LHCN-M2 (cell line): ENCODE measurements at places on chromosomes 2 and 18. TPM values are rescaled to one million over a fixed set of nuclear protein-coding genes. Genes with fewer than 3 reads are reported as not detected.

- no peak for DNase-seq
Measured at GRCh38 chr18:56825878-56826277, 174.7 kb downstream of the WDR7 start.

GRCh38 chr18:74368901-74369705, 53.5 kb downstream of the C18orf63 start:
- no peak for DNase-seq

- DNase-seq, result peak; percentile 91
Measured at GRCh38 chr2:37376421-37377186, 32.2 kb downstream of the QPCT start.

DNA sequence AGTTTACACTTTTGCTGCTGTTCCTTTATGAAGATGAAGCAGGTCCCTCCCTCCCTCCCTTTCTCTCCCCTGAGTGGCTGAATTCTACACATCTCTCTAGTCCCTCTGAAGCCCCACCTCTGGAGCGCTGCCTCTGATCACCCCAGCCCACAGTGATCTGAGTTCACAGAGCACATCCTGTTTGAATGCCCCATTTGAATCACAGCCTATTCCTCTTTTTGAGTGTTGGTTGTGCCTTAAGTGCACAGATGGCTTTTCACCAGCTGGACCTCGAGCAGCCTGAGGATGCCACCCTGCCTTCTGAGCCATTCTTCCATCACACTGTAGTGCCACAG, 87.1 kb downstream of the ITGB1BP1 start:
- peak; percentile 61 for DNase-seq

DNA sequence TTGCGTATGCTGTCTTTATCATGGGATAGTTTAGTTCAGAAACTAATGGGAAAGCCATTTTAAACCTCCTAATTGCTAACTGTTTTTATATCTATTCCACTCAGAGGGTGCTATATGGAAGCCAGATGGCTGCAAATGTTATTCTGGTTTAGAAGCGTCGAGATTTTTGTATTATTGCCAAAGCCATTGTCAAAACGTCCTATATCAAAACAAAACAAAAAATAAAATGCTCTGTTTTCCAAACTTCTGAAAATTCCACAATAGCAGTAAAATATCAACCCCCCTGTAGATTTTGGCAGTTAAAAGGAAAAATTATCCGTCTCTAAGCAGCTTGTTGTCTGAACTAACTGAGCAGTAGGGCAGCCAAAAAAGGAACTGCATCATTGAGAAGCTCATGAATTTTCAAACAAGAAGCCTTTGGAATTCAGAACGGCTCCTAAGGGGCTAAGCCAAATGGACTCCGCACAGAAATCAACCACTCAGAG, 195.4 kb upstream of the CWC22 start:
- no peak for DNase-seq

- DNase-seq, result peak; percentile 86
Measured at GRCh38 chr2:82790206-82791021, 1668.7 kb downstream of the SUCLG1 start.

DNA sequence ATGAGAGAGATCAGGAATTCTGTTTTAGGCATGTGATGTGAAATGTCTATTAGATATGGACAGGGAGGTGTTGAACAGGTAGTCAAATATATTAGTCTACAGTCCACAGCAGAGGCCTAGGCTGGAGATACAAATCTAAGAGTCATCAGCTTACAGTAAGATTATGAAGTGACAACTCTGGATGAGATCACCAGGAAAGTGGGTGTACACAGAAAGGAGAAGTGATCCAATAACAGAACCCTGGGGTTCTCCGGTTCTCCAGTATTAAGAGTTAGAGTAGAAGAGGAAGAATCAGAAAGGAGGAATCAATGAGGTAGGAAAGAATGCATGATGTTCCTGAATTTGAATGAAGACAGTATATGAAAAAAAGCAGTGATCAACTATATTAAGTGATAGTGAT, 362.3 kb downstream of the FIGN start:
- DNase-seq, result no peak

GRCh38 chr2:81412681-81413080, 1108.1 kb upstream of the LRRTM1 start:
- DNase-seq, result no peak

DNA sequence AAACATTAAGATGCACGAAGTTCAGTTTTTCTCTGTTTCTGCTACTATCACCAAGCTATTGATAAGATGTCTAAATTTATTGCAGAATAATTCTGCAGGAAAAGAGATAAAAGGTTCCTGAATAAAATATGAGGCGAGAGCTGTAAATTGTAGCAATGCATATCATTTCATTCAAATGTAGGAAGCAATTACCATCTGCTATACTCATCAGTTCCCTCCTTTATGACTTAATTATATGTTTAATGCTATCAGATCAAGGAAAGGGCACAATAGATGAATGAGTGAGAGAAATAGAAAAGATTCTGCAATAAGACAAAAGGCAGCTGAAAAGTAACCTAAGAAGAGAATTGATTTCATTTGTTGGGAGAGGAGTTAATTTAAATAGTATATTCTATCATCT, 108.2 kb upstream of the GALNT5 start:
- no peak for DNase-seq

DNA sequence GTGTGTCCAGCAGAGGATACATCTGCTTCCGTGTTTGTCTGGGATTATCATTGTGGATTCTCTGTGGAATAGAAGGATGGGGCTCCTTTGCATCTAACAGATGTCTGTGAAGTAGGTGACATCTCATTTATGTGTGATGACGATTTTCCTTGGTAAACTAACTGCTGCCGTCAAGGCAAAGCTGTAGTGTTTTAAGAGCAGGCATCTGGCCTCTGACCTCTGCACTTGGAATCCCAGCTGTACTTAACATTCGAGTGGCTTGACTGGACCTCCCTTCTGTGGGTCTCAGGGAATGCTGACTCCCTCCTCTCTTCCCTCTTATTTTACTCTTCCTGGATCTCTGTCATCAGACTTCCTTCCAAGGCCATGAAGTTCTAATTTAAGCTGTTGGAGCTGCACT, 56.4 kb downstream of the DCDC2C start:
- DNase-seq, result no peak

DNA sequence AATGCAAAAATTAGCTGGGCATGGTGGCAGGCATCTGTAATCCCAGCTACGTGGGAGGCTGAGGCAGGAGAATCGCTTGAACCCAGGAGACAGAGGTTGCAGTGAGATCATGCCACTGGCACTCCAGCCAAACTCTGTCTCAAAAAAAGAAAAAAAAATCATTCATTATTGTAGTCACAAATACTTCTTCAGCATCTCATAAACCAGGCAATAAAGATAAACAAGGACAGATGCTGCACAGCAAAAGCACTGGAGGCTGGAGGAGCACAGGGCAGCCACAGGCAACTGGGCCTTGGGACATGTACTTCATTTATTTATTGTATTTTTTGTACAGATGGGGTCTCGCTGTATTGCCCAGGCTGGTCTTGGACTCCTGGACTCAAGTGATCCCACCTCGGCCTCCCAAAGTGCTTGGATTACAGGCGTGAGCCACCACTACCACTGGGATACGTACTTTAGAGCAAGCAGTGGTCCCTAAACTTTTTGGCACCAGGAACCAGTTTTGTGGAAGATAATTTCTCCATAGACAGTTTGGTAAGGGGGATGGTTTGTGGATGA, 16.8 kb upstream of the MAT2A start:
- no peak for DNase-seq

- peak; percentile 82 for DNase-seq
Measured at GRCh38 chr2:100957996-100958653, 44.0 kb upstream of the RPL31 start.

DNA sequence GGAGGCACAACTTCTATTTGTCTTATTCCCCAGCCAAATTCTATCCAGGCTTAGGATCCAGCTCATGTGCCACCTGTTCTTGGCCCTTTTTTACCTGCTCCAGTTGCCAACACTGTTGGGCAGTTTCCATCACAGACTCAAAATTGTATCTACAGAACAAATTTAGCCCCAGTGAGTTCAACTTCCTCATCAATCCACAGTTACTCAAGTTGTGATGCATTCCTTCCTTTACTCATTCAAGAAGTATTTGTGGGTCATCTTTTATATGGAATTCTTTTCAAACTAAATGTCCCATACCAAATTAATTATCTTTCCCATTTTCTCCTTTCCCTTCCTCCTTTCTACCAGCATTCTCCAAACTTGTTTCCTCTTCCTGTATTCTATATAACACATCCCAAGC, 12.7 kb upstream of the DDX18 start:
- DNase-seq, result no peak

DNA sequence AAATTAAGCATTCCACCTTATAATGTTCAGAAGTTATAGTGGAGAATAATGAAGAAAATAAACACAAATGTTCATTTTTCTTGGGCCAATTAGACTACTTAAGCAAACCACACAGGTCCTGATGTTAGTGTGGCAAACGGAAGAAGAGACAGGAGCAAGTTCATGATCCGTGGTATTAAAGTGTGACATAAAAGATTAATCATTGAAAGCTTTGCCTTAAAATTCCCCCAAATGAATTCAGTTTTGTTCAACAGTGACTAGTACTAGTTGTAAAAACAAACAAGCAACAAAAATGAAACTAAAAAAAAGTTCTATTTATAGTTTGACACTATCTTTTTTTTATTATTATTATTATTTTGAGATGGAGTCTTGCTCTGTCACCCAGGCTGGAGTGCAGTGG, 73.7 kb downstream of the RFTN2 start:
- DNase-seq, result no peak

DNA sequence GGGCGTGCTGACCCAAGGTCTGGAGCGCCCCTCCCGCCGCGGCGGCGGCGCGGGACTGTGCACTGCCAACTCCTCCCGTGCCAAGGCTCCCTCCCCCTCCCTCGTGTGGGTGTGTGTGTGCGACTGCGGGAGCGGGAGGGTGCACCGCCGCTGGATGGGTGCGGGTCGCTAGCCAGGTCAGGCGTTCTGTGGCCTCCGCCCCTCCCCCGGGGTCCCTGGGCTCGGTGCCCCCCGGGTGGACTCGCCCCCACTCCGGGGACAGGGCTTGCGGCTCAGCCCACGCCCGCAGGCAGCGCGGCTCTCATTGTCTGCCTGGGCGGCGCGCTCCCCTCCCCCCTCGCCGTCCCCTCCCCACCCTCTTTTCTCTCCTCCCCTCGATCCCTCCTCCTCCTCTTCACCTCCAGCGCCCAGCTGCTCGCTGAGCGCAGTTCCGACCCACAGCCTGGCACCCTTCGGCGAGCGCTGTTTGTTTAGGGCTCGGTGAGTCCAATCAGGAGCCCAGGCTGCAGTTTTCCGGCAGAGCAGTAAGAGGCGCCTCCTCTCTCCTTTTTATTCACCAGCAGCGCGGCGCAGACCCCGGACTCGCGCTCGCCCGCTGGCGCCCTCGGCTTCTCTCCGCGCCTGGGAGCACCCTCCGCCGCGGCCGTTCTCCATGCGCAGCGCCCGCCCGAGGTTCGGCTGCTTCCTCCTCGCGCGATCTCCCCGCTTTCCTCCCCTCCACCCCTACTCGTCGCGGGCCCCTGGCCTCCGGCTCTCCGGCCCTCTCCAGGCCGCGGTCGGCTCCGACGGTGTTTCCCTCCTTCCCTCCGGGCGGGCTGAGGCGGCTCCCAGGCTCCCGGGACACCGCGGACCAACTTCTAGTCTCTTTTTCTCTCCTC, at the start of gene GATA6:
Gene GATA6 (plus strand): TSS at position 579 of the 878 bp plus-strand sequence. CDS start 1,556 bp downstream, outside the sequence.
- peak; percentile 26 for DNase-seq

DNA sequence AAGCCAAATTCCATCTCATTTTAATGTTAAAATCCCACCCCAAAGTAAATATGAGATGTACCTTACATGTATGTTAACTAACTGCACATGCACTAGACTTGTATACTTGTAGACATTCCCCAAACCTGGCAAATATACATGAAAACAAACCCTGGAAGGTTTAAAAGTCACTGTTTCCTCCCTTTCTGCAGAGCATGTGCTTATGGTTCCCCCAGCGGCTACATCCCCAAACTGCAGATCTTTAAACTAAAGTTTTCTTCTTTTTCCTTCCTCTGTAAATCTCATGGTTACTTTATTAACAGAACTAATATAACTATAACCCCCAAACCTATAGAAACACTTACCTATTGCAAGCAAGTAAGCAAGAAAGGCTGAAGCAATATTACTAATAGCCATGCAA, 731.5 kb downstream of the LRP1B start:
- peak; percentile 11 for DNase-seq

DNA sequence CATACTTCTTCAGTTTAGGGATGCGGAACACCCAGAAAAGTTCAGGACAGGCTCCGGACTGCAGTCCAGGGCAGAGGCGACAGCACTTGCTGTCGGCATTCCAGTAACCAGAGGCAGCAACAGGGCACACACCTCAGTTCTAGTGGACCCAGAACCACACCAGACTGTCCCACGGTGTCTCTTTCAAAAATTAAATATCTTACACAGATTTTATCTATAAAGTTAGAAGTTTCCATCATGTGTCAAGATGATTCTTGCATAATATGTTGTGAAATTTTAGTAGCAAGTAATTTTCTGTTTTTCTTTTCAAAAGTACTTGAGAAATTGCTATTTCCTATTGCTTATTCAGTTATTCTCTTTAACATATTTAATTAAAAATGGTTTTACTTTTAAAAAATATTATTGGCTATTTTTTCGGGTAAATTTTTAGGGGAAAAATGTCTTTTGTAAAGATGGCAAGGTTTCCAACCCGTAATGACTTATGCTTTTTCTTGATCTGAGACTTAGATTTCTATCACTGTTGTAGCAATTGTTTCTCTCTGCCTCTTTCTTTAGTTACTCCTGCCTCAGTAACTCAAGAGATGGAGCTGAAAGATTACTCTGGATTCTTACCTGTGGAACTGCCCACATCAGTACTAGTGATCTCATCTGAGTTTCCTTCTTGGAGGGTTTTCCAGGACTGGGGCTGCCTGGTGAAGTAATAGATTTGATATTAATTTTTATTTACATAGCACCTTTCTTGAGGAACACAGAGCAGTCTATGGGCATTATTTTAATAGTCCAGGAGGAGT, 182.7 kb downstream of the LTBP1 start:
- DNase-seq, result no peak

DNA sequence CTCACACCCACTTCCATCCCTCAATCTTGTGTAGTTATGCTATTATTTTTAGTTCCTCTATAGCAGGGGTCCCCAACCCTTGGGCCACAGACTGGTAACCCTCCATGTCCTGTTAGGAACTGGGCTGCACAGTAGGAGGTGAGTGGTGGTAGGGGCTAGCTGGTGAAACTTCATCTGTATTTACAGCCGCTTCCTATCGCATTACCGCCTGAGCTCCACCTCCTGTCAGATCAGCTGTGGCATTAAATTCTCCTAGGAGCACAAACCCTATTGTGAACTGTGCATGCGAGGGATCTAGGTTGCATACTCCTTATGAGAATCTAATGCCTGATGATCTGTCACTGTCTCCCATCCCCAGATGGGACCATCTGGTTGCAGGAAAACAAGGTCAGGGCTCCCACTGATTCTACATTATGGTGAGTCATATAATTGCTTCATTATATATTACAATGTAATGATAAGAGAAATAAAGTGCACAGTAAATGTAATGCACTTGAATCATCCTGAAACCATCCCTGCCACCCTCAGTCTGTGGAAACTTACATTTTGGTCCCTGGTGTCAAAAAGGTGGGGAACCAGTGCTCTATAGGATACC, 1.6 kb upstream of the RAB11FIP5 start:
- DNase-seq, result no peak

- peak; percentile 100 for DNase-seq
Measured at GRCh38 chr2:85772019-85772745, 18.4 kb downstream of the ATOH8 start.

GRCh38 chr2:75737961-75738360, 27.2 kb upstream of the GCFC2 start:
- DNase-seq, result no peak

The CWC22 gene
- total RNA-seq, result 12.2 and 16.8 TPM in 2 replicates

The ALPP gene
- not detected in 2 replicates for total RNA-seq

The GRHL1 gene
- 0.40 and 0.90 TPM in 2 replicates for total RNA-seq

The TMEM169 gene
- total RNA-seq, result 4.6 and 5.1 TPM in 2 replicates

The CRYBA2 gene
- not detected in 2 replicates for total RNA-seq

The MOCOS gene
- total RNA-seq, result 4.2 and 5.7 TPM in 2 replicates

The HOXD9 gene
- 0.06 TPM in 1 of 2 replicates, not detected in the other for total RNA-seq

The CYRIA gene
- total RNA-seq, result 3.5 and 4.5 TPM in 2 replicates

The ABCG8 gene
- not detected in 2 replicates for total RNA-seq
